ENCODE measurements at places on chromosomes 1 and 21.

DNA sequence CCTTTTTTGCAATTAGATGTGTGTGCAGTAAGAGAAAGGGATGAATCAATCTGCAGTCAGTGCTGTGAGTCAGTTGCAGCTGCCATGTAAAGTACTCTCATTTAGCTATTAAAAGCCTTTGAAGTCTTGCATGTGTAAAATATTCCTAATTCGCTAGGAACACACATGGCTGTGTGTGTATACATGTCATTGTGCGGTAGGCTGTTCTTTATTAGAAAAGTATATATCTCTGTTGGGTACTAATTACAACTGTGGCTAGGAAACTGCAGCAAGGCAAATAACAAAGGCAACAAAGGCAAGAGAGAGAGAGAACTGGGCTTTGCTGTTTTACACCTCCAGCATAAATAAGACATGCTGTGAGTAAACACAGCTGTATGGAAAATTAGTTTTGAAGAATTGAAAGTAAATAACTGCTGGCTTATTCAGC lies 41.7 kb downstream of the EPB41 start:
- DNase-seq = no peak

DNA sequence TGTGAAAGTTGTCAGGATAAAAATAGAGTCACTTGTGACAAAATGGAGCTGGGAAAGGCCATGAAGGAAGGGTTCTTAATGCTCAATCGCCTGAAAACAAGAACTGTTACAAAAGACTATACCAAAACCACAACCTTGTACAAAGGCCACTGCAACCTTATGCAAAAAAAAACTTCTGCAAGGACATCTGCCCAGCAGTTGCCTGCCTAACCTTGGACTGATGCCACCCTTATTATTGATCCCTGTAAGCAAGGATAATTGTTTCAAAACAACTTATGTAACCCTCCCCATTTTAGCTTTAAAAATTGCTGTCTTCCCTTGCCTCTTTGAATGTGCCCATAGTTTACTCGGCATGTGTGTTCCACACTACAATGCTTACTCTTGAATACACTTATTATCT lies 5.7 kb downstream of the ALG14 start:
- DNase-seq = no peak

DNA sequence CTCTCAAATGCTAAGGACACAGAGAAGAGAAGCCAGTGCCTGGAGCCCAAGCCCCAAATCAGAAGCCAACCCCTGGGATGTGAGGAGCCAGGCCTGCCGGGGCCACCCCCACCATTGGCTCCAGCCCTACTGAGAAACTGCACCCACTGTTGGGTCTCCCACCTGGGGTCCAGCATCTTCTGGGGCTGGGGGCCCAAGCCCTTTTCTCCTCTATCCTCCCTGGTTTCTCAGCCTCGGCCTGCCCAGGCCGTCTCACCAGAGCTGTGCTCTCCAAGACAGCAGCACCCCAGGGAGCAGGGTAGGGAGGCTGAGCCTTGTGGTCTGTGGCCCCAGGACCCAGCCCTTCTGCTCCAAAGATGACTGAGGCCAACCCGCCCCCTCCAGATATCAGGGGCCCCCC lies 37.9 kb downstream of the SDC3 start:
- no peak for DNase-seq

DNA sequence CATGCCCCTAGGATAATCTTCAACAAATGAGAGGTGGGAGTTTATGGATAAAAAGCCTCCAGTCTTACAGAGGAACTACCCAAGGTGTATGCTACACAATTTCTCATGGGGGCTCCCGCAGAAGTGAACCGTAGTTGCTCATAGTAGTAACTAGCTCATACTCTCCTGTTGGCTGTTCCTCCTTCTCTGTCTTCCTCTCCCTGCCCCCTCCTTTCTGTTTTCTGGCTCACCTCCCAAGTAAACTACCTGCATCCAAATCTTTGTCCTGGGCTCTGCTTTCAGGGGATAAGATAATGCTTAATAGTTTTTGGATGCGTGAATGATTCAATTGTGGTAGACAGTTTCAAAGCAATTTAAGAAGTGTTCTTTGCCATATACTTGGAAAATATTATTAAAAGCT lies 90.1 kb upstream of the ROR1 start:
- DNase-seq = no peak

DNA sequence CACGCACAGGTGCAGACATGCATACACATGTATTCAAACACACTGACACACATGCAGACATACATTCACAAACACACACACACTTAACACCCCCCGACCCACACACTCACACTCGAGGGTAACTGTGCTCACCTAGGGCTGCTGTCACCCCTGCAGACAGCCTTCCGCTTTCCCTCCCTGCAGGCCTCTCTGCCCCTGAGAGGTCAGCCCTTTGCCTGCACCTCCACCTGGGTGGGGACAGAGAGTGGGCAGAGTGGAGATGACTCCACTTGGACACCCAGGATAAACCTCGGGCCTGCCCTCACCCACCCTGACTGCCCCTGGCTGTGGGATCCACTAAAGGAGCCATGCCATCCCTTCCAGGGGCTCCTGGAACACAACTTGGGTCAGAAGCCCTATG lies 264.3 kb downstream of the PTPRU start:
- no peak for DNase-seq

DNA sequence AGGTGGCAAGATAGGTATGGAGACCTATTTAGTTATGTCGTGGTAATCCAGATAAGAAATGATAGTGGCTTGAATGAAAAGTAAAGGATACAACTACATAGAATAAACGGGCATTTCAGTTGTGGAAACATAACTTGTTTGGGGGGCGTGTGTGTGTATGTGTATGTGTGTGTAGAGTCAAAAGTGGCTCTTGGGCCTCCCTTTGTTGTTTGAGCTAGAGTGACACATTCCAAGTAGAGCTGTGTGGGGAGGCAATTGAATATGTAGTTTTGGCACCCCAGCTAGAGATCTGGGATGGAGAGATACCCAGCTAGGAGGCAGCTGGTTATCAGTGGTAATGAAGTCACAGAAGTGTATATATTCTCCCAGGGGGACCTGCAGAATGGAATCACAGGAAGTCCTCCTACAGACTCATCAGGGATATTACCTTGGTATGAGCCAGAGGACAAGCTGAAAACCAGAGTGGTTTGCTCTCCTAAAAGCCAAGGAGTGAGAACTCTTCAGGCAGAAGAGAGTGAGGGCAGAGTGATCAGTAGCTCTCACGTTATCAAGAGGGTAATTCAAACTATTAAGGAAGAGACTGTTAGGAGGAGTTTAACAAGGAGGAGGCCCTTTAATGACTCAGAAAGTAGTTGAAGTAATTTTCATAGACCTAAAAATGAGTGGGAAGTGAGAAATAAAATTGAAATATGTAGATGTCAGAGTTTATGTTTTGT lies 5.1 kb downstream of the CR1L start:
- no peak for DNase-seq

- DNase-seq = no peak
Observed at GRCh38 chr1:234728740-234729139, 118.8 kb upstream of the IRF2BP2 start.

- DNase-seq = no peak
Observed at GRCh38 chr1:112457955-112458354, 50.8 kb upstream of the WNT2B start.

- DNase-seq = no peak
Observed at GRCh38 chr1:107670397-107671040, 294.5 kb downstream of the VAV3 start.

DNA sequence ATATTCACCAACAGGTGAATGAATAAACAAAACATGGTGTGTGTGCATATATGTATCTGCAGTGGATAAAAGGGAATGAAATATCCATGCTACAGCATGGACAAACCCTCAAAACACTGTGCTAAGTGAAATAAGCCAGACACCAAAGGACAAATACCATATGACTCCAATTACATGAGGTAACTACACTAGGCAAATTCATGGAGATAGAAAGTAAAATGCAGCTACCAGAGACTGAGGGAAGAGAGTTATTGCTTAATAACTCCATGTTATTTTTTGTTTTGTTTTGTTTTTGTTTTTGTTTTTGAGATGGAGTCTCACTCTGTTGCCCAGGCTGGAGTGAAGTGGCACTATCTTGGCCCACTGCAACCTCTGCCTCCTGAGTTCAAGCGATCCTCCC lies 2.4 kb downstream of the ITLN1 start:
- no peak for DNase-seq

DNA sequence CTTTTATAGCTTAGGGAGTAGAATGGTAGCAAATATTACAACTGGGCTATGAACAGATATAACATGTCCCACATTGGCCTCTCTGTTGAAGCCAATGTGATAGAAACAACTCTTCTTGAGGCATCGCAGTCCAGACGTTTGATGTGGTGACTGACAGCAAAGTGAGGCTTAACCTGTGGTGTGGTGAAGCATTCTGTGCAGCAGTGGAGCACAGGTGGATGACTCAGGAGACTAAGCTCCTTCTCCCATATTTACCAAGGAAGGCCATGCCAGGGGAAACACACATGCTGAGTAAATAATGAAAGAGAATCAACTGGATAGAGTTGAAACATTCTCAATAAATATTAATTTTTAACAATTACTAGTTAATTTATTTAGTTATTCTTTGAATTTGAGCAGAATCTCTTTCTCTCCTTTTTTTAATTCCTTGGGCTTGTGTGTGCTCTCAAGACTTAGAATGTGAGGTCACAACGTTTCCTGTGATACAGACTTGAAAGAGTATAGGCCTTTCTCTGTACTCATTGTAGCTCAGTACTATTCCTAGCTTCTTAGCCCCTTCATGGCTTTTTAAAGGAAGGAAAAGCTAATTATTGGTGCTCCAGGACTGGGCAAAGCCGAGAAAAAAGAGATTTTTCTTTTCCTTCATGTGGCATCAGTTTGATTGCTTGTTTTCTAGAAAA lies 17.6 kb downstream of the CRB1 start:
- DNase-seq = no peak

DNA sequence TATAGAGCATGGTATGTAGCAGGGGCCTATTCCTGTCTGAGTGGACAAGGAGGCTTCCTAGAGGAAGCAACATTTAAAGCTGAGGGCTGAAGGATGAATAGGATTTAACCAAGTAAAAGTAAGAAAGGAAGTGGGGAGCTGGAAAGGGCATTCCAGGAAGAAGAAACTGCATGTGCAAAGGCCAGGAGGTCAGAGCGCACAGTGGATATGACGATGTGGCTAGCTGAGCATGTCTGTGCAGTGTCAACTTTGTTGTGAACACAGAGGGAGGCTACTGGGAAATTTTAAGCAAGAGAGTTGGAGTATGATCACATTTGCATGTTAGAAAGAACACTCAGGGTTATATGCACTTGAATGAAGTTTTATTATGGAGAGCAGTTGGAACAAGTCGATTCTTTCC lies 28.6 kb upstream of the JUN start:
- DNase-seq = no peak

DNA sequence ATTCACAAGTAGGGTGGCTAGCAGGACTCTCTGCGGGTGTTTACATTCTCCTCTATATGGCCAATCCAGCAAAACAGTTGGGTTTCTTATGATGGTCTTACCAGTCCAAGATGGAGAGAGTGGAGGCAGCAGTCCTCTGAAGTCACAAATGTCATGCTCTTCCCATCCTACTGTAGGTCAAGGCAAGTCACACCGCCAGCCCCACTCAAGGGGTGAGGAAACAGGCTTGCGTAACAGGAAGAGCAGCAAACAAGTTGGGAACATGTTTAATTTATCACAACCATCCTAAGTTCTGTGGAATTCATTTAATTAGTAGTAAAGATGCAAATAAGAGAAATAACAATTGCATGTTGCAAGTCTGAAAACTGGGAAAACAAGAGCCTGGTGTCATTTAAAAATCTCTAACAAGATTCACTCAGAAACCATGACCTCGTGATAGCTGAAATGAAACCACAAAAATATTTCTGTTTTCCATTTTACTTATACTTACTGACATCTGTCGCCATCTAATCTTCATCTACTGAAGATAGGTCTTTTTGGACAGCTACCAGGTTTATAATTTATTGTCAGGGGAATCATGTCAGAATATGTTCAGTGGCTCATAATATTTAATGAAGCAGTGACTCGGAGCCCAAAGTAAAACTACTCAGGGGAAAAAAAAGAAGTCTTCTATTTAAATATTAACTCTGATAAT lies 349.1 kb upstream of the FMN2 start:
- DNase-seq = no peak
